ENCODE measurements at places on chromosomes 12 and 14.
A peak's percentile ranks its signal among the peaks of the same experiment; 100 is the strongest.

GRCh38 chr12:105229371-105229770, 6.6 kb downstream of the APPL2 start:
- DNase-seq, result no peak

GRCh38 chr12:47378222-47378582, 298.4 kb upstream of the AMIGO2 start:
- no peak for DNase-seq

GRCh38 chr12:64088431-64089349, 133.4 kb downstream of the KICS2 start:
- peak; percentile 94 for DNase-seq

GRCh38 chr12:114662512-114663177, 21.3 kb downstream of the TBX3 start:
- DNase-seq, result peak; percentile 84

DNA sequence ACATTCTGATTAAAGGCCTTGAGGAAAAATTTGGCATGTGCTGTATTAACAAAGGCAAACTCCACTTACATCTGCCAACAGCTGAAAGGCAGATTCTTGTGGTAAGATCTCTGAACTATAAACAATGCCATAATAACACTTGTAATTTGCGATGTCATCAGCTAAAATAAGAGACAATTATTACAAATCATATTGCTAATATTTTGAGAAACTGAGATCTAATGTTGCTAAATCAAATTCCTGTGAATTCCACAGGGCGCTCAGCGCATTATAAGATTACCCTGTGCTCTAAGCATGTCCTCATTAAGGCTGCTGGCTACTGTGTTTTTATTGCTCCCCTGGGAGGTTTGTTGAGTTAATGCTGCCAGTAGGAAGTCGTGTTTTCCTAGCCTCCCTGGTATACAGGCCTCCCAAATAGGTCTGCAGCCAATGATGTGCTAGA, 244.8 kb downstream of the DACT1 start:
- DNase-seq, result no peak

DNA sequence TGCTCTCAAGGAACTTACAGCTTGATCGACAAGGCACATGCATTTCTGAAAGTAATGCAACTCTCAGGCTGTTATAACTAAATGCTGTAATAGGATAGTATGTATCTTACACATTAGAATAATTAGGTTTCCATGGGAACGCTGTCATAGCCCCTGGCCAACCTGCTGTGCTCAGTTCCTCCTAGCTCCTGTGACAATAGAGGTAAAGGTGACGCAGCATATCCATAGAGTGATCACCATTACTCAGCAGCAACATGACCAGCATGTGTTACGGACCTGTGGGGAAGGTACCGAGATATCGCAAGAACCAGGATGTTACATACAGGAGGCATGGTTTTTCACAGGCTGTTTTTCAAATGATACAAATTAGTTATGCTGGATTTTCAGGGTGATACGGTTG, 150.7 kb downstream of the CAND1 start:
- no peak for DNase-seq

DNA sequence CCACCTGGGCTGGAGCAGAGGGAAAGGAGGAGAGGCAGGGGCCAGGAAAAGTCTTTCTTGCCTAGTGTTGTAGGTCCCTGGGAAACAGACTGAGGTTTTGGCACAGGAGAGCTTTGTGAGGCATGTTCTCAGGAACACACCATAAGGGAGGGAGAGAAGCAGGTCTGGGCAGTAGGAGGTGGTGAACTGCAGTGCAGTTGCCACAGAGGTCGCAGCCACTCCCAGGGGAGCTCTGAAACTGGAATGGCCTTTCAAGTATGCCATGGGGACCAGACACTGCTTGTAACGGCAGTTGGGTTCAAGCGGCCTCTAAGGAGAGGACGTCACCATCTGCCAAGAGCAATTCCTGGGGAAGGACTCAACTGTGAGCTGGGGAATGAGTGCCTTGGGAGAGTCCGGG, 35.4 kb upstream of the NKX2-8 start:
- DNase-seq, result no peak

- no peak for DNase-seq
Observed at GRCh38 chr12:3315201-3315661, 175.8 kb upstream of the PRMT8 start.

- DNase-seq, result peak; percentile 9
Observed at GRCh38 chr12:43758247-43758727, 303 bp downstream of the PUS7L start.

- peak; percentile 65 for DNase-seq
Observed at GRCh38 chr14:34059925-34060650, 109.2 kb upstream of the EGLN3 start.

GRCh38 chr14:68392393-68393141, 400.3 kb downstream of the ZFP36L1 start:
- DNase-seq, result no peak

DNA sequence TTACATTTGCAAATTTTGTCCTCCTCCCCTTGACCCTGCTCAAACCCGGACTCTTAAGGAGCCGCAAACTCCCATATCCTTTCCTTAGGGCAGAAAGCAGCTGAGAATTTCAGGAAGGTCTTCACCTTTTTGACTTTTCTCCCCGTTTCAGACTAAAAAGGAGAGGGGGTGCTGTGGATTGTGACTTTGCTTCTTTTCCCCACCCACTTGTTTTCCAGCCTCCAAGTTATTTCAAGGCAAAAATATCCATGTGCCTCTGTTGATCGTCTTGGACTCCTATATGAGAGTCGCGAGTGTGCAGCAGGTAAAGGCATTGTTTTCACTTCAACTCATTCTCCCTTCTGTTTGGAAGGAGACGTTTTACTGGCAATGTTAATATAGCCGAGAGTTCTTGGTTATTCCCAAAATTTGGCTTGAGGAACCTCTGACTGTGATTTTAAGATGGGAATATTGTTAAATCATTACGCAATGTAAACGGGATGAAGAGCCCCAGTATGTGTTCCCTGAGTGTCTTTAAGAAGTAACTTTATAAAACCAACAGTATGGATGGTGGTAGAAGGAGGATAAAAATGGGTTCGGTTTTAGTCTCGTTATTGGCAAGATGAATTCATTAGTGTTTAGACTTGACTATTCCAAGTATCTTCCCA, 663 bp downstream of the LRRK2 start:
- DNase-seq, result no peak

DNA sequence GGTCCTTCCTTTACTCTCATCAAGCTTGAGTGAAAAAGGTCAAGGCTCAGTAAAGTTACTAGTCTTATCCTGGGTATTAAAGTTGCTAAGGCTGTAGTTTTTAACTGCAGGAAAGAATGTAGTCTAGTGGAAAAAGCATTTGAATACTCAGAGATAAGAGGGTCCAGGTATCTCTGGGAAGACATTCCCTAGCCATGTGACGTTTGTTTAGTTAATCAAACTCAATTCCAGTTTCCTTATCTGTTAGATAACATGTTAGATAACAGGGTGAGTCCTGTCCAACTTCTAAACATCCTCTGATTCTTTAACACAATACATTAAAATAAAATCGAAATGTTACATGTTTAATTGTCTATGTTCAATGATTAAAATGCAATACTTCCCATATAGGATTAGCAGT, 720.7 kb upstream of the LMO3 start:
- DNase-seq, result no peak

GRCh38 chr12:8676651-8677050, 14.0 kb upstream of the MFAP5 start:
- no peak for DNase-seq

DNA sequence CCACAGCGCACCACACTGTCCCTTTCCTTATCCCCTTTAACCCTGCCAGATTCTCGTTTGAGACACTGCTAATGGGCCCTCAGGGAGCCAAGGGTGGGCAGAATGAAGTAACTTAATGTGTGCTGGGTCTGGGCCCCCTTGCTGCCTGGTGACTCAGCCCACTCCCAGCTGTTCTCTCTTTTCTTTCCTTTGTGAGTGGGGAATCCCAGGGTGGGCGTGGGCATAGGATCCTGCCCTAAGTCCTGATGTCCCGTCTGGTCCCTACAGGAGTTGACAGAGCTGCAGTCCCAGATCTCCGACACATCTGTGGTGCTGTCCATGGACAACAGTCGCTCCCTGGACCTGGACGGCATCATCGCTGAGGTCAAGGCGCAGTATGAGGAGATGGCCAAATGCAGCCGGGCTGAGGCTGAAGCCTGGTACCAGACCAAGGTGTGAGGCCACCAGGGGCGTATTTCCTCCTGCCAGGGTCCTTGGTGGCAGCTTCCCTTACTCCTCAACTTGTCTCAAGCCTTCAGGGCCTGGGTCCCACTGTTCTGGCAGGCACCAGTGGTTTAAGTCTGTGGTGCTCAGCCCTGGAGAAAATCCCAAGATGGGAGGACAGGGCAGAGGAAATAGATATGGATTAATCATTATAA, 8.3 kb downstream of the KRT7 start:
- no peak for DNase-seq

GRCh38 chr12:50317203-50317602, 33.9 kb upstream of the LIMA1 start:
- no peak for DNase-seq

- no peak for DNase-seq
Observed at GRCh38 chr14:32102152-32102787, 25.2 kb downstream of the ARHGAP5 start.

- DNase-seq, result no peak
Observed at GRCh38 chr12:50013361-50014147, 11.7 kb downstream of the RACGAP1 start.

DNA sequence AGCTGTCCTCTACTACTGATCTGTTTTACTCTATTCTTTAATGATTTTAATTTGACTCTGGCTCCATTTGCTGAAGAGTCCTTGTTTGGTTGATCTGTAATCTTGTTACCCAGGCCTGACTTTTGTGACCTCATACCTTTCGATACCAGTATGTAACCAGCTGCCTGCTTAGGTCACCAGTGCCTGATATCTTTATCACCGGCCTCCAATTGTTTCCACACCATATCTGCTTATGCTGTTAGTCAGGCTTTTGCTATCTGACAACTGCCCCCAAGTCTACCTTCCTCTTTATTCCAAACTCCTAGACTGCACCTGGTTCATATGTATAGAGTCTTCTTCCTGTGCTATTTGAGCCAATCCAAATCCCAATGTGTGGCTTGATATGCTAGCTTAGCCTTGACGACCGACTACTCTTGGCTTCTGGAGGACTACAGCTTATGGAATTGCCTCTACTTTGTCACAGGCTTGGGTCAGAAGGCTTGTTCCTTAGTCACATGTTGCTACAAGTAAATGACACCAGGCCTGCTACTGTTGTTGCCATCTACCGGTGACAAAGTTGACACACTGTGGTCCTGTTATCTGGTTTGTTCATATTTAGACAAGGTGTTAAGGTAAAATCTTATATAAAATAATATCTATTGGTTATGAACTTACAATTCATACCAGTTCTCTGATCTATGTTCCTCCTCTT, 193.9 kb downstream of the TRHDE start:
- no peak for DNase-seq

DNA sequence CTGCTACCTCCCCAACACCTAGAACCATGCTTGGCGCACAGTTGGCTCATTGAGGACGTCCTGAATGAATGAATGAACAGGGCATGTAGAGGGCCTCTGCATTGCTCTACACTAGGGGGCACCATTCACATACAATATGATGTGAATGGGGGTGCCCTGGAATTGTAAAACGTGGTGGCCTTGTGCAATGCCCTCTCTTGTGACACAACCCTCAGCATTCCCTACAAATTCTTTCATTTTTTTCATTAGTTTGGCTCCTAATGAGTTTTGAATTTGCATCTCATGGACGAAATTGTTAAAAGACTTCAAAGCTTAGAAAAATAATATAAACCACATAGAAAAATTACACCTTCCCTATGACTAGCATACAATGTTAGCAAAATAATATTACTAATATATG, 2.3 kb upstream of the DIO2 start:
- peak; percentile 25 for DNase-seq

DNA sequence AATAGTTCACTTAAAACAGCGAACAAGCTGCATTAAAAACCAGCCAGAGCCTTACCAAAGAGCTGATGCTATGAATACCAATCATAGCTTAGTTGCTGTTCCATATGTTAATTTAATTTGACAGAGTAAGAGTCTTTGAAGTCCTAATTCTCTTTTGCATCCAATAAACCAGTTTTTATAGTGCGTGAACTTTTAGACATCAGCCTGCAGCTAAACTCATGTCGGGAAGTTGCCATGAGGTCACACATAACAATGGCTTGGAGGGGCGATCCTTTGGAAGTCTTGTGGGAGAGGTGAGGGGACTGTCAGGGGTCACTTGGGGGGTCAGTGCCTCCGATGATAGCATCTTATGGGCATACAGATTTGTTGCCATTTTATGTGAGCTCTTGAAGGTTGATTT, 81.7 kb downstream of the HMGA2 start:
- no peak for DNase-seq

- DNase-seq, result no peak
Observed at GRCh38 chr14:69705706-69706105, 61.2 kb upstream of the SRSF5 start.

GRCh38 chr12:110270125-110270962, 10.7 kb upstream of the ATP2A2 start:
- no peak for DNase-seq

GRCh38 chr12:28708918-28709371, 440.1 kb upstream of the FAR2 start:
- DNase-seq, result no peak

- no peak for DNase-seq
Observed at GRCh38 chr14:23183479-23183878, at the start of gene SLC7A8. SLC7A8 (minus strand) TSS chr14:23183660; CDS start chr14:23182914, 746 bp downstream.

DNA sequence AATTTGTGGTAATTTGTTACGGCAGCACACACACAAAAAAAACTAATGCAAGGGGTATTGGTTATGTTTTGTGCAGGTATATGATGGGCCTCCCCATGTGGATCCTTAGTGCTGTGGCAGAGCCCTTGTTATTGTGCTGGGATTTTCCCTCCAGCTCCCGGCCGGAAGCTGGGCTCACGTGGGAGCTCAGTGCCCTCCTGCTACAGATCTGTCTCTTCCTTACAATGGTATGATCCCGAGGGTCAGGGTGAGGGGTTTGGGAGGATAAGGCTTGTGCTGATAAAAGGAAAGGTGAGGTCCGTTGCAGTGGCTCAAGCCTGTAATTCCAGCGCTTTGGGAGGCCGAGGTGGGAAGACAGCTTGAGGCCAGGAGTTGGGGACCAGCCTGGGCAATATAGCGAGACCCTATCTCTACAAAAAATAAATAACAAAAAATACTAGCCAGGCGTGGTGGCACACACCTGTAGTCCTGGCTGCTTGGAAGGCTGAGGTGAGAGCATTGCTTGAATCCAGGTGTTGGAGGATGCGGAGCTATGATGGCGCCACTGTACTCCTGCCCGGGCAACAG, 861 bp upstream of the SLC48A1 start:
- DNase-seq, result no peak

DNA sequence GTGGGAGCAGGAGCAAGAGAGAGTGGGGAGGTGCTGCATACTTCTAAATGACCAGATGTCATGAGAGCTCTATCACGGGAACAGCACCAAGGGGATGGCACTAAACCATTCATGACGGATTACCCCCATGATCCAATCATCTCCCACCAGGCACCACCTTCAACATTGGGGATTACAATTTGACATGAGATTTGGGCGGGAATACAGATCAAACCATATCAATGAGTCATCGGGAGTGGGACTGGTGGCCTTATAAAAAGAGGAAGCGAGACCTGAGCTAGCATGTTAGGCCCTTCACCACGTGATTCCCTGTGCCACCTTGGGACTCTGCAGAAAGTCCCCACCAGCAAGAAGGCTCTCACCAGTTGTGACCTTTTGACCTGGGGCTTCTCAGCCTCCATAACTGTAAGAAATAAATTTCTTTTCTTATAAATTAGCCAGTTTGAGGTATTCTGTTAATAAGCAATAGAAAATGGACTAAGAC, 28.7 kb downstream of the COX8C start:
- DNase-seq, result no peak
